Thyroid gland (tissue), 4 donors: ENCODE measurements at places on chromosomes 5 and 9.
A peak's percentile ranks its signal among the peaks of the same experiment; 100 is the strongest.

DNA sequence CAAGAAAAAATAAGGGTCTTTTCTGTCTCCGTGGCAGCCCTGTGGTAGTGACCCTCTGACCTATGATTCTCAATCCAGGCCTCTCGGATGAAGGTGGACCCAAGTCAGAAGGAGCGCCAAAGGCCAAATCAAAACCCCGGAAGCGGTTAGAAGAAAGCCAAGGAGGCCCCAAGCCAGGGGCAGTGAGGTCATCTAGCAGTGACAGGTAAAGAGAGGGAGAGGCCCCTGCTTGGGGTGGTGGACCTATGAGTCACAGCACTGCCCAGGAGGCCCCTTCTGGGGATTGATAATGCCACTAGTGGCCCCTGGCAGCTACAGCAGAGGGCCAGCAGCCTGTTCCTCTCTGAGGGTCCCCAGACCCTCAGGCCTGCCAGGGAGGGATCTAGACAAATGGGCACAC is 6.4 kb upstream of the SLC2A8 start:
- no peaks in the 10 kb centered on the region for H3K4me1 ChIP-seq
- no peaks in the 10 kb centered on the region for H3K27me3 ChIP-seq
- H3K4me3 ChIP-seq, result no peak overlapping the region
- H3K27ac ChIP-seq, result no peak overlapping the region
- no peaks in the 10 kb centered on the region for H3K36me3 ChIP-seq
- DNase-seq, result no peak

GRCh38 chr5:78056901-78057514 is 237.5 kb downstream of the AP3B1 start:
- H3K4me1 ChIP-seq, result no peaks in the 10 kb centered on the region
- no peaks in the 10 kb centered on the region for H3K27me3 ChIP-seq
- H3K36me3 ChIP-seq, result no peaks in the 10 kb centered on the region
- DNase-seq, result no peak
- no peak overlapping the region for H3K4me3 ChIP-seq
- H3K27ac ChIP-seq, result no peak overlapping the region

DNA sequence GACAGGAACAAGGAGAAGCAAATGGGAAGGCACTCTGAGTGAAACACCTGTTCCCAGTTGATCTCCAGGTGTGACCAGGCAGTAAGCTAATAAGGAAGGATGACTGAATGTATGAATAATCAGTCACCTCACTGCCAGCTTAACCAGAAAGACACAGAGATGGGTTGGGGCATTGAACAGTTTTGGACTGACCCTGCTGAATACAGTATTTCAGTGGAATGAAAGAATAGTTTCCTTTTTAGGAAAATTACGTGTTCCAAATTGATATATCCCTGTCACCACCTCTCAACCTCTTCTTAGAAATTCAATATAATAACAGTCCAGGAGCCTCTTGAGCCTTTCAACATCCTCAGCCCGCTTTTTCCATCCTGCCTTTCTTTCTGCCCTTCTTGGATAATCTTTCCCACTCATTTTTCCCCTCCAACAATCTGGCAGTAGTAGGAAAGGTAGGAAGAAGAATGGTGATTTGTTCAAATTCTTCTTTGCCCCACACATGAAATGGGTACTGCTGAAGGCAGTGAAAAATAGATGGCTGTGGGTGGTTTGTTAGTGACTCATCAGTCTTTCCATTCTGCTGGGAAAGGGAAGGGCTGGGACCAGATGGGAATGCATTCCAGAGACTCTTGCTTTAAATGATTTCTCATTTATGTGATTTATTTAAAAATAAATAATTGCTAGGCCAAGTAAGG is 117.9 kb downstream of the ZSWIM6 start:
- H3K4me1 ChIP-seq, result peaks cover 9% of the 10 kb centered on the region
- H3K4me3 ChIP-seq, result no peak overlapping the region
- no peaks in the 10 kb centered on the region for H3K27me3 ChIP-seq
- H3K36me3 ChIP-seq, result no peaks in the 10 kb centered on the region
- H3K27ac ChIP-seq, result no peak overlapping the region

GRCh38 chr9:105223544-105224140 is 20.8 kb upstream of the SLC44A1 start:
- no peak for DNase-seq
- no peaks in the 10 kb centered on the region for H3K36me3 ChIP-seq
- H3K4me1 ChIP-seq, result no peaks in the 10 kb centered on the region
- no peak overlapping the region for H3K27ac ChIP-seq
- no peak overlapping the region for H3K4me3 ChIP-seq

GRCh38 chr5:103291606-103292005 is 33.0 kb downstream of the MACIR start:
- DNase-seq, result no peak
- H3K36me3 ChIP-seq, result no peaks in the 10 kb centered on the region
- H3K4me1 ChIP-seq, result no peaks in the 10 kb centered on the region

DNA sequence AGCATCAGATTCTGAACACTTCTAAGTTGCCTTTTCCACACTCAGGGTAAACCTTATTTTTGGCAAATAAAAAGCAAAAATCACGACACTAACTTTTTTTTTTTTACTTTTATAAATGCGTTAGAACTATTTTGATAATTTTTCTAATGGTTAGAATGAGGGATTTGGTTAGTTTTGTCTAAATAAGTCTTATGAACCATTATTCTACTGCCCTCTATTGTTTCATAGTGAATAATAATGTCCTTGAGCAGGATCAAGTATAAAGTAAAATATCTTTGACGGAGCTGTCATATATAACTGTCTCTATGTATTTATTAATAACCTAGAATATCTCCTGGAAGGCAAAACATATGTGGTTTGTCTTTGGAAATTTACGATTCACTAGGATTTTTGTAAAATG is 631.8 kb downstream of the GABRG2 start:
- no peaks in the 10 kb centered on the region for H3K4me1 ChIP-seq
- no peak for DNase-seq
- no peak overlapping the region for H3K27ac ChIP-seq
- no peak overlapping the region for H3K4me3 ChIP-seq
- H3K27me3 ChIP-seq, result no peaks in the 10 kb centered on the region

- H3K4me1 ChIP-seq, result peaks cover 24% of the 10 kb centered on the region
- H3K4me3 ChIP-seq, result no peak overlapping the region
- peak; percentile 86 for DNase-seq
- no peaks in the 10 kb centered on the region for H3K36me3 ChIP-seq
- no peak overlapping the region for H3K27ac ChIP-seq
- no peaks in the 10 kb centered on the region for H3K27me3 ChIP-seq
Observed at GRCh38 chr5:171422902-171423663, 3.6 kb downstream of the FGF18 start.

GRCh38 chr5:2886531-2886930 is 135.1 kb upstream of the IRX2 start:
- H3K27ac ChIP-seq, result no peak overlapping the region
- no peaks in the 10 kb centered on the region for H3K27me3 ChIP-seq

DNA sequence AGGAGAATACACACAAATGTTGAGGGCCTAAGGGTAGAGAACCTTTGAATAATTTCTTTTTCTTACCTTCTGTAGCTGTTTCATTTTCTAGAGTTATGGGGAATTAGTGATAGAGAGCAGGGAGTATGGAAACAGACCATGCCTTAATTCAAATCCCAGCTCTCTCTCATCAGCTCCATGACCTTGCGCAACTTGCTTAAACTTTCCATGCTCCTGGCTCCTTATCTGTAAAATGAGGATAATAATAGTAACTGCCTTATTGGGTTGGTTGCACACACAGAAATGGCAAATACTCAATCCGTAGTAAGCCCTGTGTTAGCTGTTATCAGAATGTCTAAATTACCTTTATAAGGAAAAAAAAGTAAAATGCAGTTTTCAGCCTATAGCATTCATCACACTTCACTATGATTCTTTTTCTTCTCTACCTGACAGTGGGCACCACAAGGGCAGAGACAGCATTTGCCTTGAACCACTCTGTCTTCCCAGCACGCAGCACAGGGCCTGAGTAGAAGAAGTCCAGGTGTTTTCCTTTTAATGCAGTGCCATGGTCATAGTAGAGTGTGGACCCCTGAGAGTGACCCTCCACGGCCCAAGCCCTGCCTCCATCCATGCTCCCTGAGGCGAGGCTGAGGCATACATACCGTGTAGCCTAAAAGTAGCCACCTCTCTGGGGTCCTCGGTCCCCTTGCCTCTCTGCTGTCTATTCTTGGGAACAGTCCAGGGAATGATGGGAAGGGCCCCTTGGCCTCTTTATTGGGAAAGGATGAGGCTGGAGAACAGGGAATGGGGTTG is 17.4 kb downstream of the C5orf15 start:
- no peaks in the 10 kb centered on the region for H3K27me3 ChIP-seq
- peaks cover 7% of the 10 kb centered on the region for H3K36me3 ChIP-seq
- no peaks in the 10 kb centered on the region for H3K4me1 ChIP-seq
- DNase-seq, result no peak
- H3K4me3 ChIP-seq, result no peak overlapping the region

- no peak overlapping the region for H3K27ac ChIP-seq
- no peaks in the 10 kb centered on the region for H3K4me1 ChIP-seq
- no peak overlapping the region for H3K4me3 ChIP-seq
- no peaks in the 10 kb centered on the region for H3K27me3 ChIP-seq
- no peaks in the 10 kb centered on the region for H3K36me3 ChIP-seq
Observed at GRCh38 chr9:89594811-89595550, 9.8 kb upstream of the GADD45G start.

DNA sequence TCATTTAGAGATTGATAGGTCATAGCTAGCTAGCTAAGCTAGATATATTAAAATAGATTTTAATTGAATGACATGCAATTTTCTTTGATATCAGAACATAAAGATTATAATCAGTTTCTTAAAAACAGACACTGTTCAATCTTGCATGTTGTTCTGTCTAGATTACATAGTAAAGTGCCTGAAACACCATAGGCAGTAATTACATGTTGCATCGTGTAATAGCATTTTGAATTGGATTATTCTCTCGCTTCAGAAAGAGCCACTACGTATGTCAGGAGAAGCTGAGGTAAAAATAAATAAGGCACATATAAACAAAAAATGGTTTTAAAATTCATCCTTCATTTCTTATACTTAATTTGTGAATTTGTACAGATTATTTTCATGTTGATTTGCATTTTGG is 148.0 kb upstream of the CDH12 start:
- no peak for DNase-seq
- H3K4me3 ChIP-seq, result no peak overlapping the region
- no peak overlapping the region for H3K27ac ChIP-seq
- no peaks in the 10 kb centered on the region for H3K36me3 ChIP-seq
- no peaks in the 10 kb centered on the region for H3K27me3 ChIP-seq

- H3K36me3 ChIP-seq, result no peaks in the 10 kb centered on the region
- no peaks in the 10 kb centered on the region for H3K27me3 ChIP-seq
- no peak for DNase-seq
- H3K27ac ChIP-seq, result no peak overlapping the region
Observed at GRCh38 chr5:108557686-108558085, 175.8 kb upstream of the FBXL17 start.

DNA sequence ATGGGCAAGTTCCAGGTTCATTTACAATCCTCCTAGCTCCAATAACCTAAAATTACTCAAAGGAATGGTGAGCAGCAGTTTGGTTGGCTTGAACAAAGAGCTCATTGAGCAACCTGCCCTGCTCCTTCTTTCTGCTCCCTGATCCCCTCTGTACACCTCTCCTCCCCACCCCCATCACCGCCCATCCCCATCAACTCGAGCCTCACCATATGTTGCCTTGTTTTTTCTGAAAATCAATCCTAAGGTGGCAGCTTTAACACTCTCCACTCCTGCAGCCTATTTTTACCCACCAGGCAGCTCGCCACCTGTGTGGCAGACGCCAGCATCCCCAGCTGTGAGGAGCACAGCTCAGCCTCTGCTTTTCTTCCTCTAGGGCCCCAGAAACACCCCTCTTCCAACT is 533.4 kb upstream of the BRINP1 start:
- H3K27me3 ChIP-seq, result no peaks in the 10 kb centered on the region
- no peak overlapping the region for H3K4me3 ChIP-seq
- H3K36me3 ChIP-seq, result no peaks in the 10 kb centered on the region
- no peak for DNase-seq
- no peaks in the 10 kb centered on the region for H3K4me1 ChIP-seq

DNA sequence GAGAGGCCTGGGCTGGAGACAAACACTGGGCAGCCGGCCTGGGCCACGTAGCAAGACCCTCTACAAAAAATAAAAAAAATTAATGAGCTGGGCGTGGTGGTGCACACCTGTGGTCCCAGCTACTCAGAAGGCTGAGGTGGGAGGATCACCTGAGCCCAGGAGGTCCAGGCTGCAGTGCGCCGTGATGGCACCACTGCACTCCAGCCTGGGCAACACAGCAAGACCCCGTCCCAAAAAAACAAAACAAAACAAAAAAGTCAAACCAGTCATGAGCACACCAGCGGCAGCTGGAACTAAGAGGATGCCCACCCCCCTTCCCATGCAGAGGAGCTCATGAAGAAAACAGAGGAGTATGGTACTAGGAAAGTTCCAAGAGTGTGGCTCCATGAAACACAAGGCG is 2.2 kb upstream of the UBAC1 start:
- DNase-seq, result no peak
- no peaks in the 10 kb centered on the region for H3K36me3 ChIP-seq
- H3K4me1 ChIP-seq, result peaks cover 8% of the 10 kb centered on the region
- H3K27me3 ChIP-seq, result no peaks in the 10 kb centered on the region

- H3K4me1 ChIP-seq, result peaks cover 46% of the 10 kb centered on the region
- H3K27me3 ChIP-seq, result no peaks in the 10 kb centered on the region
- DNase-seq, result no peak
- H3K27ac ChIP-seq, result peak overlapping the region; percentile 41
- no peak overlapping the region for H3K4me3 ChIP-seq
Observed at GRCh38 chr5:57405984-57406383, 76.6 kb downstream of the ACTBL2 start.

DNA sequence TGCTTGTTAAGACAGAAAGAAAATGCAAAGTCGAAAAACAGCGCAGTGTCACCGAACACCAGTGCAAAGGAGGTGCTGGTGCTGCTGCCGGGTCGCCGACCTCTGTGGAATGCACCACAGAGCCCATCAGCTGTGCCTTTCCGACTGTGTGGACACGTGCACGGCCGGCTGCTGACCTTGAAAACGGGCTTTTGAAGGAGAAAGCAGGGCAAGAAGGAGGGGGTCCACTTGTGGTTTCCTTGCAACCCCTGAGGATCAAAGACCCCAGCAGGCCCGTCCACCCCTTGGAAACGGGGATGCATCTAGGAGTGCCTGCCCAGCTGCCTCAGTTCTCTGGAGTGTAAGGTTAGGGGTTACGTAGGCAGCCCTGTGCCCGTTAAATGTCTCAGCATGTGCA is 6.2 kb upstream of the OLFM1 start:
- no peak overlapping the region for H3K27ac ChIP-seq
- no peak overlapping the region for H3K4me3 ChIP-seq
- DNase-seq, result no peak
- no peaks in the 10 kb centered on the region for H3K36me3 ChIP-seq

DNA sequence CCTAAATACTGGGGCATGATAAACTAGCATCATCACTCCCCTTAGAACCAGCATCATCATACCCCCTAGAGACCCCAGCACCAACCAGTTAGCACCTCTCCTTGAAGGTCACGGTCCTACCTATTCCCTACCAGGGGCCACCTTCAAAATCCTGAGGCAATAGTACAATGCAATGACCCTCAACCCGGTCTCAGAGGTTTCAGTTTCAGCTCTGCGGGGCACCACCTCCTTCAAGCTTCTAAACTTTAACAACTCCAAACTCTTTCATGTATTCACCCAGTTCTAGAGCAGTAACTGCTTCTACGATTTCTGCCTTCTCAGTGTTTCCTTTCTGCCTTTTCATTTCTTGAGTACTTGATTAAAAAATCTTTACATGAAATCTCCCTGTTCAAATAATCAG is 130.1 kb upstream of the EPB41L4A start:
- no peak overlapping the region for H3K4me3 ChIP-seq
- H3K27ac ChIP-seq, result no peak overlapping the region
- H3K4me1 ChIP-seq, result peaks cover 12% of the 10 kb centered on the region
- no peak for DNase-seq
